Lung microvascular endothelial cell (primary cell): ENCODE measurements at places on chromosomes 11 and 22.

GRCh38 chr11:17791144-17791543, 56.6 kb downstream of the KCNC1 start:
- DNase-seq, result no peak

- no peak for DNase-seq
Measured at GRCh38 chr11:116328391-116328790, 444.4 kb downstream of the BUD13 start.

- no peak for DNase-seq
Measured at GRCh38 chr22:43434928-43435311, 23.1 kb downstream of the MPPED1 start.

GRCh38 chr22:46116491-46116958, 33.8 kb upstream of the PPARA start:
- peak; percentile 94 for DNase-seq

DNA sequence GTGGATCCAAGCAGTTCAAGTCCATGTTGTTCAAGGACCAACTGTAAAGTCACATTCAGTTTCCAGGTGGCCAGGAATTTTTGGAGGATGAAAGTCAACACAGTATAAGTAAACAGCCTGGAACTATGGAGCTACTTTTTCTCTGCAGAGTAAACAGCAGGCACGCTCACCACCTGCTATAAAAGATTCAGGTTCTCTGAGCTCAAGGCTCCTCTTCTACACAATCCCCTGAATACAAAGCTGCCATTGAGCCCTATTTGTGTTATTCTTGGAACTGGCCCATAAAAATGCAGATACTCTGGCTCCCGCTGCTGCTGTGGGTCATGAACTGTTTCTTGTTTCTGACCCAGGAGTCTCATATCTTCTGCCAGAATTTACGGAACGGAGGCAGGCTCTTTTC, 56.9 kb upstream of the PRR5 start:
- no peak for DNase-seq

DNA sequence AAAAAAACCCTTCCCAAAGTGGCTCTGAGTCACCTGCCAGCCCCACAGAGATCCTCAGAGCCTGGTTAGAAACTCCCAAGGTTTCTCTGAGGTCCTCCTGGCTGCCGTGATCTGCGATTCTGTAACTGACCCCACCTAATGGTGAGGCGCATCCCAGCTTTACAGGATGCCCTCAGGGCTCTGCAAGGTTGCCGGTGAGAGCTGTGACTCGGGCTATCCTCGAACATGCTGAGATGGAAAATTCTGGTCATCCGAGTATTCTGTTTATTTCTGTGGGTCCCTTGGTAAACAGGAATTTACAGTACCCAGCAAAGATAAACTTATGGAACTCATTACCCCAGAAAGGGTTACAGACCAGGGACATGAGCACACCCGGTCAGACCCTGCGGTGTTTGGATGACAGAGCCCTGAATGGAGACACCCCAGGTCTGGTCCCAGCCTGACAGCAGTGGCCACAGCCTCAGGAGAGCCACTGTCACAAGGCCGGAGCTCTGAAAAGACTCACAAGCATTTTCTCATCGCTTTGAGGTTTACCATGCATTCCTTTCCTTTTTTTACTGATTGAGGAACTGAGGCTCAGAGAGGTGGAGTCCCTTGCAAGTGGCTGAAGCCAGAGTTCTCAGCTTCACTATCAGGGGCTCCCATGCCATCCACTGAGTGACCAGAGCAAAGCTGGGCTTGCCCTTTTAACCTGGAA, 22.2 kb downstream of the LIF start:
- no peak for DNase-seq

GRCh38 chr11:66072518-66072917, 2.4 kb downstream of the PACS1 start:
- DNase-seq, result no peak

GRCh38 chr22:42892571-42893316, 35.7 kb upstream of the ARFGAP3 start:
- peak; percentile 10 for DNase-seq

- peak; percentile 7 for DNase-seq
Measured at GRCh38 chr11:130611791-130612251, 163.4 kb downstream of the ADAMTS15 start.

DNA sequence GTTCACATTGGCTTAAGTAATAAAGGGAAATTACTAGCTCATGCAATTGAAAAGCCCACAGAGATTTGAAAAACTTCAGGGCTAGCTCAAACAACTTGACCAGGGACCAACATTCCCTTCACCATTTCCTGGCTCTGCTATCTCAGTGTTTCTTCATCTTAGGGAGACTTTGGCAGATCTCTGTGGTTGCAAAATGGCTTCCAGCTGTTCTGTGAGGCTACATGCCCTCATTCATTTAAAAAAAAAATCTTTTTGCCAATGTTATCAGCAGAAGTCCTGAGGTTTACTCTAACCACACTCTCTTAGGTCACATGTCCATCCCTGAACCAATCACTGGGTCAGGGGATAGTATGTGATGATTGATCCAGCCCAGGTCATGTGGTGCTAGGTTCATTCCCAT, 13.9 kb upstream of the RASSF10 start:
- no peak for DNase-seq

DNA sequence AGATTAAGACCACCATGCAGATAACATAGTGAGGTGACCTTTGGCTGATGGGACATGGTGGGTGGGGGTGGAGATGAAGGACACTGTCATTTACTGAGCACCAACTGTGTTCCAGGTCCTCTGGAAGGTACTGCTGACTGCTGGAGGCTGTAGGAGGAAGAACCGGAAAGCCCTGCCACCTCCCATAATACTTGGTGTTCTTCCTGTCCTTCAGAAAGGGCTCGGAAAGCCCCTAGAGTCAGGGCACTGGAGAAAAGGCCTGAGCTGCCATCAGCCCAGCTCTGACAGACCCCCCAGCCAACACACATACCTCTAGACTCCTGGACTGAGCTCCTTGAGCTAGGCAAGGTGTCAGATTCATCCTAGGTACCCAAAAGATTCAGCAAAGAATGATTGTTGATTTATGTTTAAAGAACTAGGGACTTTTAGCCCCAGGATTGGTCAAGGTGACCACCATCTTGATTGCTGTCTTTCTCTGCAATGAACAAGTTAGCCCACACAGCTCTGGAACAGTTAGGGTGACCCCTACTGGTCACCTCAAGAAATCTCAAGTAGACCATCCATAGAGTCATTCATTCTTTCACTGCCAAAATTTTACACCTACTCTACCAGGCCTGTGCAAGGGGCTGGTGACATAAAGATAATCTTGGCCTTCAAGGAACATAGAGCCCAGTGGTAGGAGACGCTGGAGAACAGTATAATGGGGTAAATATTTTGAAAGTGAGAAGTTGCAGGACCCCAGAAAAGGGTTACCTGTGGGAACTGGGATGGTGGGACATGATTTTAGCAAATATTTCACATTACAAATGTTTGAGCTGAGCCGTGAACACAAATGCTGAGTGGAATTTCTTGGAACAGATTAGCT, 39.4 kb downstream of the IRAG1 start:
- peak; percentile 85 for DNase-seq

- no peak for DNase-seq
Measured at GRCh38 chr11:103649401-103649895, 387.0 kb upstream of the DDI1 start.

- no peak for DNase-seq
Measured at GRCh38 chr22:37182101-37182948, 5.7 kb downstream of the C1QTNF6 start.
